ENCODE measurements at places on chromosomes 12 and 14.

DNA sequence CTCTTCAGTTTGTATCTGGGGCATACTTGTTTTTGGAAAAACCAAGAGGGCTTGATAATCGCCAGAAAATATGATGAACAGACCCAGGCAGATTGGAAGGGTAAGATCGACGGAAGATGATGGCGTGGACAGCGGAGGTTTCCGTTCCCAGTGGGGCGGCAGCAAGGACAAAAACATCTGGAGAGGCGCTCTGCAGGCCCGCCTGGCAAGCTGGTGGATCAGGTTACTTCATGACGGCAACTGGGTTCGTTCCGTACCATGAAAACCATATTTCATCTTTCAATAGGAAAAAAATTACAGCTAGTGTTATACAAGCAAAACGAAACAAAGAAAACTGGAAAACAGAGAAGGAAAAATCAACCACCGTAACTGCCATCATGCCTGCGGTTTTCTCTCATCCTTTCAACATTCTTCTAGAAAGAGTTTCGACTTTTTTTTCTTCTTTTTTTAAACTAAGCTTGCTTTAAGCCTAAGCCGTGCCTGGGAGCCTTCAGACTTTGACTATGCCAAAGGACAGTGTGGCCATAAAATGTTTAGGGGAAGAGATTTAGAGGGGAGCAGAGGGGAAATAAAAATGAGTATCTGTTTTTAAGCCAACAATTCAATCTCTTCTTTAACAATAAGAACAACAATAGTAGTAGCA, 210.5 kb downstream of the FOXN3 start:
- H3K27me3 ChIP-seq, result no peaks in the 10 kb centered on the region
- H3K36me3 ChIP-seq, result no peaks in the 10 kb centered on the region
- no peak for DNase-seq
- H3K27ac ChIP-seq, result no peak overlapping the region
- no peaks in the 10 kb centered on the region for H3K4me1 ChIP-seq
- no peak overlapping the region for H3K4me3 ChIP-seq

DNA sequence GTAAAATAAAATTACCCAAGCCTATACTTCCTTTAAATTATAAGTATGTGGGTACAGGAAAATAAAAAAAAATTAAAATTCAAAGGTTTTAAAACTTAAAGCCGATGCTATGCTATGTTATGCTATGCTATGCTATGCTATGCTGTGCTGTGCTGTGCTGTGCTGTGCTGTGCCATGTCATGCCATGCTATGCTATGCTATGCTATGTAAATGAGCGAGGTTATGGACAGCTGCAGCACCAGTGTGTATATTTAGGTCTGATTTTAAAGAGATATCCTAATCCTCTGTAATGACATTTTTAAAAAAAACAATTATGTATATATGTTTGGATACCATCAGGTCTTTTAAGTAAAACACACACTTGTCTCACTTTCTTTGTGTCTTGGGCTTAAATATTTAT, 1822.0 kb upstream of the SEL1L start:
- H3K27me3 ChIP-seq, result no peaks in the 10 kb centered on the region
- no peaks in the 10 kb centered on the region for H3K36me3 ChIP-seq
- no peaks in the 10 kb centered on the region for H3K4me1 ChIP-seq
- H3K27ac ChIP-seq, result no peak overlapping the region

GRCh38 chr14:37591311-37591940, 3.6 kb downstream of the FOXA1 start:
- no peak overlapping the region for H3K27ac ChIP-seq
- peaks cover 10% of the 10 kb centered on the region for H3K4me1 ChIP-seq
- H3K27me3 ChIP-seq, result peaks cover 52% of the 10 kb centered on the region
- H3K36me3 ChIP-seq, result no peaks in the 10 kb centered on the region
- H3K4me3 ChIP-seq, result no peak overlapping the region

DNA sequence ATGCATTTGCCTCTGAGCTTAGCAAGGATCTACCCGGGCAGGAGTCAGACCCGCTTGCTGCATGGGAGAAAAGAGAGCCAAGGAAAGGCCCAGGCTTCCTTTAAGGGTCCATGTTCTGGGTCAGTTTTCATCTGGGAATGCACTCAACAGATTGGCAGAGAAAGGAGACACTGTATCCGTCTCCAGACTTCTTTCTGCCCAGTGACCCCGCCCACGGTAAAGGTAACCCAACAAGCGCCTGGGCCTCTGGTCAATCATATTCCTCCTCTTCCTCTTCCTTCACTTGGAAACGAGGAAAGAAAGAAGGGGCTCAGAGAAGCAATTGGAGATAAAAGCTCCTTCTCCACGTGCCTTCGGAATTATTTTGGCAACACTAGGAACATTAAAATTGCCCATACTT, 27.1 kb upstream of the TCP11L2 start:
- no peaks in the 10 kb centered on the region for H3K4me1 ChIP-seq
- H3K36me3 ChIP-seq, result no peaks in the 10 kb centered on the region
- no peak overlapping the region for H3K4me3 ChIP-seq
- DNase-seq, result no peak
- no peak overlapping the region for H3K27ac ChIP-seq
- no peaks in the 10 kb centered on the region for H3K27me3 ChIP-seq

DNA sequence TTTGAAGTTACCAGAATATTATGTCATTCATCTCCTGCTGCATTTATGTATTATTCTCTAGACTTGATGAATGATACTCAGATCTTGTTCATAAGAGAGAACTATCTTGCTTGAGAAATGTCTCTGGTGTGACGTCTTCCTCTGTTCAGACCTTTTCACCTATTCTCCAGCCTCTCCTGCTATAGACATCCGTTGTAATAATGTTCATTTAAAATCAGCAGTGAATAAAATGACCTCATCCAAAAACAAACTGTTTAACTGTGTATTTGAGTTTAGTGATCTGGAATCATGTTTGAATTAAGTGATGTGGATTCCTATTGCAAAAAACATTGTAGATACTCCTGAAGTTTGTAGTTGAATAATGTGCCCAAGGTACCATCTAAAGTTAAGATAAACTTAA, 487.1 kb downstream of the PCNX1 start:
- no peak overlapping the region for H3K27ac ChIP-seq
- H3K4me3 ChIP-seq, result no peak overlapping the region
- H3K36me3 ChIP-seq, result no peaks in the 10 kb centered on the region
- H3K4me1 ChIP-seq, result no peaks in the 10 kb centered on the region

- no peak for DNase-seq
- H3K27me3 ChIP-seq, result no peaks in the 10 kb centered on the region
- H3K4me3 ChIP-seq, result no peak overlapping the region
- no peaks in the 10 kb centered on the region for H3K36me3 ChIP-seq
- no peak overlapping the region for H3K27ac ChIP-seq
Observed at GRCh38 chr14:91368776-91369416, 48.7 kb downstream of the CCDC88C start.

- no peaks in the 10 kb centered on the region for H3K27me3 ChIP-seq
- no peaks in the 10 kb centered on the region for H3K4me1 ChIP-seq
- no peak overlapping the region for H3K27ac ChIP-seq
- no peak overlapping the region for H3K4me3 ChIP-seq
Observed at GRCh38 chr12:28610401-28611114, 420.3 kb downstream of the CCDC91 start.
